Esophagus muscularis mucosa (tissue), 4 donors: ENCODE measurements at places on chromosomes 3 and 15. TPM values are rescaled to one million over a fixed set of nuclear protein-coding genes. Genes with fewer than 3 reads are reported as not detected.

Gene TM4SF18
- 0.83 TPM for total RNA-seq

- DNase-seq: no peak
Measured at GRCh38 chr3:193883551-193883950, 252.4 kb upstream of the HES1 start.

Gene ZNF662
- total RNA-seq: 4.8 TPM

DNA sequence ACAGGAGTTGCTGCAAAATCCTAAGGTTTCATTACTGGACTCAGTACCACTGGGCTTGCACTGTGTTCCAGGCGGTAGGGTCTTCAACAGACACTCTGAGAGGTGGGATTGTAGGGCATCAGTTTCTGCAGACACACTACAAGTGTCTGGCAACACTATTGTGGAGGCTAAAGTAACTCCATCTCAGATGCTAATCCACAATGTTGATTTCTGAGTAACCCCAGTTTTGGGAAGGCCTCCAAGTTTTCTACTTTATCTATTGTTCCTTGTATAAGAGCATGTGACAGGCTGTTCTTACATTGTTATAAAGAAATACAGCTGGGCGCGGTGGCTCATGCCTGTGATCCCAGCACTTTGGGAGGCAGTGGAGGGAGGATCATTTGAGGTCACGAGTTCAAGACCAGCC lies 2.5 kb upstream of the ABHD5 start:
- DNase-seq: no peak

DNA sequence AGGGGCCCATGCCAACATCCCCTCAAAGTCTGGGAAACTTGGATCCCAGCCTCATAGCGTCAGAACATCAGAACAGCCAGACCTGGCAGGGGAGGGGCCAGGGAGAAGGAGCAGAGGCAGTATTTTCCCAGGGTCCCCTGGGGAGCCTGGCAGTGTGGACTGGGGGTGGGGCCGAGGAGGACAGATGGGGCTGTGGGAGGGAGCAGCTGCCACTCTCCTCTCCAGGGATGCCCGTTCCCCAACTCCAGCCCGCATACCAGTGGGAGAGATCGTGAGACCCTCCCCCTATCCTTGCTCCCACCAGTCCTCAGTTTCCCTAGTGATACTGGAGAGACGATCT lies 6.5 kb upstream of the DNAJB8 start:
- DNase-seq: no peak

- no peak for DNase-seq
Measured at GRCh38 chr3:185046603-185047002, 106.3 kb downstream of the C3orf70 start.
